ENCODE measurements at places on chromosomes 4 and X.

- DNase-seq = no peak
These were observed 557 bp upstream of the KDR start for GRCh38 chr4:55125763-55126541.

- DNase-seq = no peak
These were observed 1491.8 kb upstream of the IGFBP7 start for GRCh38 chr4:58602022-58602421.

- no peak for DNase-seq
These were observed 59.2 kb downstream of the CPZ start for GRCh38 chr4:8651661-8652180.

DNA sequence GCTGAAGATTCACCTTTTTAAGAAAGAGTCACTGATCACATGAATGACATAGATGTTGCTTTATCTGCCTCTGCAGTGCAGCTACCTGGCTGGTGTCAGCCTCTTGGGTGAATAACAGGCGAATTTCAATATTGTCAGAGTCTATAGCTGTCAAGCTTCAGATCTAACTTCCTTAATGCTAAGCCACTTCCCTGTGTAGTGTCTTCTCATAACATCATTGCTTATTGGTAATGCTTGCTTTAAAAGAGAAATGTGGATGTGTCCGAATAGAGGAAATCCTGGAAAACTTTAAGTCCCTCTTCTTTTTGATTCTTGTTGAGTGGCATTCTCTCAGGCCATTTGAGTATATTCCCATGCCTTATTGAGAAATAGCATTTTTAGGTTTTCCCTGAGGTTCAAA, 7.3 kb upstream of the IGFBP7 start:
- no peak for DNase-seq

GRCh38 chr4:102794999-102795398, 32.4 kb downstream of the UBE2D3 start:
- no peak for DNase-seq

GRCh38 chr4:3312362-3312761, 19.5 kb downstream of the RGS12 start:
- DNase-seq = peak; percentile 1

DNA sequence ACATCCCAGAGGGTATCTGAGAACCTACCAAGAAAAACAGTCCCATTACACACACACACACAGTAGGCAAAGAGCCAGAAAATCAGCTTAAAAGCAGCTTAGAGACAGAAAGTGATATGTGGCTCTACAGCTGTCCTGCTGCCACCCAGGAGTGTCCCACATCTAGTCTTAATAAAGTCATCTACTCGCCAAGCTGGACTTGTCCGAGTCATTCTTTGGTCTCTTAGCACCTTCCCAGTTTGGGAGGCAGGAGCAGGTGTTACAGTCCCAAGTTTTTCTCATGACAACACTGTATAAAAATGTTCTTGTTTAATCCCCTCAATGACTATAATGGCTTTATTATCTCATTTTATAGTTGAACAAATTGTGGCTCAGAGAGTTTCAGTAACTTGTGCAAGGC, 252.5 kb upstream of the CASK start:
- no peak for DNase-seq

DNA sequence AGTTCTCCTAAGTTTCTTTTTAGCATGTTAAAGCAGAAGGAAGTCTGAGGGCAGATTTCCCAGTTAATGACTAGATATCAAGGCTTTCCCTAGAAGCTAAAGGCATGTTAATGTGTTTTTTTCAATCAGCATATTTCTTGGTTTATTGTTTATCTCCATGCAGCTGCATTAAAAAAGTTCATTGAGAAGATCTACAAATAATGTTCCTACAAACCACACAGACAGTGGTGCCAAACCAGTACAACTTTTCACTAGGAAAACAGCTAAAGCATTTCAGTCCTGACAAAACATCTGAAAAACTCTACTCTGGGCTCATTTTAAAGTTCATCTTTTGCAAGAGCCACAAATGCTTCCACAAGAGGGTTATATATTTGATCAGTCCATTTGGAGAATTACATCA, 320.0 kb downstream of the ADGRL3 start:
- no peak for DNase-seq

DNA sequence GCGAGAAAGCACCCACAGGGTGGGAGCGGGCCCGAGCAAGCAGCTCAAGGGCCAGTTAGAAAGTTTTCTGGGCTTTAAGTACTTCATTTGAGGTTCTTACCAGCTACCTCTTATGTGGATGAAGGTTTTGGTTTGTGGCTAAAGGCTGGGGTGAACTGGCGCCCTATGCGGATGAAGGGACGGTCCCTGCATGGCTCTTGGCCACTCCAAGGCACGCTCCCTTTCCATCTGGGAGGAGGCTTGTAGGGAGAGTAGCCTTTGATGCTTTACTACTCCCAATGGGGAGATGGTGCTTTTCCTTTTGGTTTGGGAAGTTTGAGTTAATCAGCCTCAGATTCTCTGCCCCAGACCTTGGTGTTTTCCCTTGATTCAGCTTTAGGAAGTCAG, 17.7 kb downstream of the MRFAP1 start:
- DNase-seq = no peak

- peak; percentile 4 for DNase-seq
These were observed 293.7 kb downstream of the PCDH18 start for GRCh38 chr4:137238456-137239162.

DNA sequence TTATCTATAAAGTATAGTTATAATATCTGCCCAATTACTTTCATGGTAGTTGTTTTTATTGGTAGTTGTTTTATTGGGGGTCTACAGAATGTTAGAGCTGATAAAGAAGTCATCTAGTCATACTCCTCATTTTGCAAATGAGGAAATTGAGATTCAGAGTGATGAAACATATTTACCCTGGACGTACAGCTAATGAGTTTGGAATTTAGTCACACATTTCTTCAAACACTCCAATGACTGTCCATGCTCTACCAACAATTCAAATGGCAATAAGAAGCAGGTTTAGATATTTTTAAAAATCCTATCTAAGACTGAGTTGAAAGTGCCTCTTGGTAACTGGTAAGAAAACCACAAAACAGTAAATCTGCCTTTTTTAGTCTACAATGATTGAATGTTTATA, 98.2 kb downstream of the MAGEC1 start:
- DNase-seq = no peak

DNA sequence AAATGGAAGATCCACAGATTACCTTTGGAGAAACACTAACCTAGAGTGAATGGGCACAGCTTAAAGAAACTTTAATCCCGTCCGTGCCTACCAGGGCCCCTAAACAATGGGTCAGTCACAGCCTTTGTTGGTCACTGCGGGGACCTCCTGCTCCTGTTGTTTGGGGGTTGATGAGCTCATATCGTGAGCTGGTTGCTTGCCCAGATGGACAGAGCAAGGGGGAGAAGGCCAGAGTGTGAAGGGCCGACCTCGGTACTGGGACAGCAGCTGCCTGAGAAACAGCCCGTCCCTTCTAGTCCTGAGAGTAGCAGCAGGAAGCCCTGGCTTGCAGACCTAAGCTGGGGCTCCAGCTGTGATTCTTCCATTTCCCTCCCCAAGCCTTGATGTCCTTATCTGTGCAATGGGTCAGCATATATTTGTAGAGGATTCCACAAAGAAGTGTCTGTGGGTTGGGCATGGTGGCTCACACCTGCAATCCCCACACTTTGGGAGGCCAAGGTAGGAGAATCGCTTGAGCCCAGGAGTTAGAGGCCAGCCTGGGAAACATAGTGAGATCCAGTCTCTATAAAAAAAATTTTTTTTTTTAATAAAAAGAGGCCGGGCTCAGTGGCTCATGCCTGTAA, 69.6 kb upstream of the SLC34A2 start:
- DNase-seq = no peak

- no peak for DNase-seq
These were observed 108.3 kb upstream of the CAMK2D start for GRCh38 chr4:113869743-113870375.

DNA sequence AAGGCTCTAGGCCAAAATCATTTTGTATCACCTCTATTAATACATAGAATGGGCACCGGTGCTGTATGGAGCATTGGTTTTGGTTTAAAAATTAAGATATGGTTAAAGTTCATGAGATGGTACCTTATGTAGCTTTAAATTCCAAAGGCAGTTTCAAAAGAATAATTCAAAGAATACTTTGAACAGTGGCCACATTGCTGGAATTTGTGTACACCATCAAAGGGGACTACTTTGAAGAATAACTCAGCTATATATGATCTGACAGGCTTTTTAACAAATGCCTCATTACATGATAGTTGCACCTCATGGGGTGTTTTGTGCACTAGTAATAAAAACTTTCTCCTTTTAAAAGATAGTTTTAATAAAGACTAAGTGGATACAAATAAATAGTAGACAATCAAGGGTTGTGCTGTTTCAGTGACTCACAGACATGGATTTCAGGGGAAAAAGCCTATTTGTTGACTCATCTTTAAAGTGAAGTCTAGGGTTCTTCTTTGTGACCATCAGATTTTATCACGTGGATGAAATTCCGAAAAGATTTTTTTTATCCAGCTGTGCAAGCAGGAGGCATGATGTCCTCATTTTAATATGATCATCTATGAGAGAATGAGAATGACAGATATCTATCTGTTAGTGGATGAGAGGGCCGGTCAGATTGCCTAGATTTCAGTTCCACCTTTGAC, 12.8 kb downstream of the MTM1 start:
- no peak for DNase-seq

- DNase-seq = no peak
These were observed 577.2 kb upstream of the AADAT start for GRCh38 chr4:170666909-170667308.

DNA sequence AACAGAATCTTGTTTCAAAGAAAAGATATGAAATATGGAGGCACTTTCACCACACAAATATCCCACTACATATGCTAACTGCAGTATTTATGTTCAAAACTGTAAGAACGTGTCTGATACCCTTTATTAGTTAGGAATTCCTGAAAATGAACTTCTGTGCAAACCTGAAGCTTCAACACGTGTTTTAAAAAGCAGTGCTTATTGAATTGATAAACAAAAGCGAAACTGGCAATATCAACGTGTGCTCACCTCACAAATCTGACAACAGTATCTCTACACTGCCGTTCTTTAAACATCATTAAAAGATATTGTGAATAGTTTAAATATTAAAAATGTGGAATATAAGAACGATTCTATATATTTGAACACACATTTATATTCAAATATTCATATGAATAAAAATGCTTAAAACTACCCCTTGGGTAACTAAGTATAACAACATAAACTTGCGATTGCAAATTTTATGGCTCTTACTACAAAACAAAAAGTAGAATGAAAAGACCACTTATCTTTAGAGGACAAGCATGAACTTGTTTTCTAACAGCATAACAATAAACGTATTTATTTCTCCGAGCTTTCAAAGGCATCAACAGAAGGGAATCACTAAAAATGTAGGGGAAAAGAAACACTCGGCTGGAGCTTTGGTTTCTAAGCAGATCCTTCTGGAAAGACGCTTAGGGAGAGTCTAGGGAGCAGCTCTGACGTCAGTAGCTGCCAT, at the start of gene LRP2BP:
TSS of gene LRP2BP (minus strand) at position 687 of the 718 bp plus-strand sequence. CDS start 17,738 bp downstream, outside the sequence.
- no peak for DNase-seq
